Stimulated activated naive CD8-positive, alpha-beta T cell treated with anti-CD3 and anti-CD28 coated beads, Interleukin-15, amount 100 ng/mL, for 72 hours (primary cell): ENCODE measurements at places on chromosomes 3 and 15.

- no peak for DNase-seq
These were observed 410.6 kb upstream of the THRB start for GRCh38 chr3:24905266-24905665.

DNA sequence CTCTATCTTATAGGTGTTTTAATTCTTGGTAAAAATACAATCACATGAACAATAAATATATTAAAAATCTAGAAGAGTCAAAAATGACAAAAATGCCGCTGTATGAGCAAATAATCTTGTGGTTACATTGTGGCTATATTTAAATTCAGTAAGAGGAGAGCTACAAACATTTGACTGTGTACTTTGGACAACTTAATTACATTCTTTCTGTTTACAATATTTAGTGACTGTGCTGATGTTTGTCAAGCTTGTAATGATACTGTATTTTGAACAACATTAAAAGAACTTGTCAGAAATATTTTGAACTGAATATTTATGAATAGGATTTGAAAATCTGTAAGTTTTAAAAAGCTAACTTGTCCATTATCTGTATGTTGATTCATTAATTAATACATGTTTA is 598.3 kb downstream of the SI start:
- DNase-seq: no peak

DNA sequence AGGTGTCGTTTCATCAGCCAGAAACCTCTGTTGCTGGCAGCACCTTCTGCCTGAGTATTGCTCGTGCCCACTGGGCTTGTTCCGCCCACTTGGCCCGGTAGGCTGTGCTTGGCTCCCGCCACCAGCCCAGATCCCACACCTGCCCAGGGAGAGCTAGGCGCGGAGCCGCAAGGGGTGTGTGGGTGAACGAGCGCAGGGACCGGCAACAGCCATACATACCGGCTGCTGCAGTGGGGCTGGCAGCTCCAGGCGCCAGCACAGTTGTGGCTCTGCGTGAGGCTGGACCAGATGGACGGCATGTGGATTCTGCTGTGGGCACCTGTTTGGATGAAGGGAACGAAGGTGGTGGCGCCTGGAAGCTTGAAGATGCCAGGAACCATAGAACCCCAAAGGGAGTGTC is 331.5 kb upstream of the MCTP2 start:
- no peak for DNase-seq

GRCh38 chr3:152860736-152861135 is 25.8 kb downstream of the P2RY1 start:
- no peak for DNase-seq

- DNase-seq: no peak
These were observed 118.1 kb downstream of the FBLN2 start for GRCh38 chr3:13666781-13667709.

DNA sequence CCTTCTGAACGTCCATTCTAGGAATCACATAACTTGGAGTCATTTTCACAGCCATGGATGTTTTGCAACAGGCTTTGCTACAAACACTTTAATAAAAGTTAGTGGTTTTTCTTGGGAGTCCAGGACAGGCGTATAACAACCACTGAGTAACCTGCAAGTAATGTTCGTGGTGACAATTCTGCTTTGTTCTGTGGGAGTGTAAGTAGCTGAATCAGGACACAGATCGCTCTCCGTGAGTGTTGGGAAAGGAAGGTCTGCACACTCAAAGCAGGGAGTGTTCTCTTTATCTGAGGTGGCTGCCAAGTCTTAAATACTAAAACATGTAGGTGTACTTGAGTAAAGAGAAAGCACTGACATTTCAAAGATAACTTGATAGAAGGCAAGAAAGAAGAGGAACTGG is 7.9 kb upstream of the BNC1 start:
- no peak for DNase-seq

DNA sequence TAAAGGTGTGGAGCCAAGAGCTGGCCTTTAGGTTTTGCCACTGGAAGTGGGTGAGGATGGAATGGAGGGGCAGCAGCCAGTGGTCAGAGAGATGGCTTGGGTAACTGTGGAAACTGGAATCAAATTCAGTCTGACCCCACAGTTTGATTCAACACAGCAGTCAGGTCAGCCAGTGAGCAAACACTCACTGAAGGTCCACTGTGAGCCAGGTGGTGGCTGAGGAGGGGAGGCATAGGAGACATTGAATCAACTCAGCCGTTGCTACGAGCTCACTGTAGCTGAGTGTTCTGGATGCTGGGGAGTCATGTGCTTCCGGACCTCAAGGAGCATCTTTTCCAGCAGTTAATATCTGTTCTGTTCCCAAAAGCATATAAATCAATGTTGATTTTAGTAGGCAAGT is 37.5 kb downstream of the LPP start:
- DNase-seq: no peak

DNA sequence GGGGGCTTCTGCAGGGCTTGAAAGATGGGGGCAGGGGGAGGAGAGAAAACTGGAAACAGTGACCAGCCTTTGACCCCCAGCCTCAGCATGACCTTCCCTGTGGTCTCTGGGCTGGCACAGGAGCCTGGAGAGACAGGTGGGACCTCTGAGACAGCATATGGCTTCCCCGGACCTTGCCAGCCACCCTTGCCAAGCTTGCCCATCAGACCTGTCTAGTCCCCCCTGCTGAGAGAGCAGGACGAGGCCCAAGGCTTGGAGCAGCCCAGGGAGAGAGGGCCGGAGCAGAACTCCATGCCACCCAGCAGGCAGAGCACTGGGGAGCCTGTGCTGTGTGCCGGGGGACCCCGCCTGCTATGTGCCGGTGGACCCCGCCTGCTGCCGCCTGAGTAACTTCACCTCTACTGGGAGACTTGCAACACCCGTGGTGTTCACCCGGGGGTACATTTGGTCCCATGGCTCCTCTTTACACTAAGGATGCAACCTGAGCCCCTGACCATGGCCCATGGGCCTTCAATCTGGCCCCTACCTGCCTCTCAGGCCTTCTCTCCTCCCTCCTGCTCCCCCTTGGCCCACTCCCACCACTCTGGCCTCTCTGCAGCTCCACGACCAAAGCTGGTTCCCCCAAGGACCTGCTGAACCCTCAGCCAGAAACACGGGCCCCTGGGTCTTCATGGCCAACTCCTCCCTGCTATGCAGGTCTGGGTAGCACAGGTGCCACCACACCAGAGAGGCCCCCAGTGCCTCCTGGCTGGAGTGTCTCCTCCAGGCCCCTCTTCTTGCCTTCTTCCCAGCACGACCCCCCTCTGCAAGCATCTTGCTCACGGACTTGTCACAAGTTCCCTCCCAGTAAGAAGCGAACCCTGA is 21.1 kb upstream of the SLC41A3 start:
- DNase-seq: no peak

DNA sequence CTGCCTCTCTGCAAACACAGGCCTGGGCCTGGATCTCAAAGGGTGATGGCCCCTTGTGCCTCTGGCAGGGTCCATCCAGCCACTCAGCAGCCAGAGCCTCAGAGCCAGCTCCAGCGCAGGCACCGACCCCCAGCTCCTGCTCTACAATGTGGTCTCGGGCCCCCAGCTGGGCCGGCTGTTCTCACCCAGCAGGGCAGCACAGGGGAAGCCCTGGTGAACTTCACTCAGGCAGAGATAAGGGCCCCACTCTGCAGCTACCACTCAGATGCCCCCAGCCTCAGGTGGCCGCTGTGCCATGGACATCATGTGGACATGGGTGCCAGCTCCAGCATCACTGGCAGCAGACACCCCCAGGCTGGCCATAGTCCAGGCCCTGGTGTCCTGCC is 173.1 kb downstream of the TBC1D2B start:
- no peak for DNase-seq

- DNase-seq: no peak
These were observed 88.4 kb downstream of the DGKG start for GRCh38 chr3:186273586-186273985.

- DNase-seq: no peak
These were observed 8.5 kb upstream of the USP3 start for GRCh38 chr15:63495780-63496488.

GRCh38 chr3:64291345-64291744 is 66.1 kb upstream of the PRICKLE2 start:
- no peak for DNase-seq

DNA sequence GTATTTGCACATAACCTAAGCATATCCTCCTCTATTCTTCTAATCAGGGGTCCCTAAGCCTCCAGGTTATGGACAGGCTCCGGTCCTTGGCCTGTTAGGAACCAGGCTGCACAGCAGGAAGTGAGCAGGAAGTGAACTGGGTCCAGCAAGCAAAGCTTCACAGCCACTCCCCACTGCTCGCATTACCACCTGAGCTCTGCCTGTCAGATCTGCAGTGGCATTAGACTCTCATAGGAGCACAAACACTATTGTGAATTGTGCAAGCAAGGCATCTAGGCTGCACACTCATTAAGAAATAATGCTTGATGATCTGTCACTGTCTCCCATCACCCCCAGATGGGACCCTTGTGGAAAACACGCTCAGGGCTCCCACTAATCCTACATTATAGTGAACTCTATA is 9.8 kb downstream of the MSL2 start:
- DNase-seq: no peak

DNA sequence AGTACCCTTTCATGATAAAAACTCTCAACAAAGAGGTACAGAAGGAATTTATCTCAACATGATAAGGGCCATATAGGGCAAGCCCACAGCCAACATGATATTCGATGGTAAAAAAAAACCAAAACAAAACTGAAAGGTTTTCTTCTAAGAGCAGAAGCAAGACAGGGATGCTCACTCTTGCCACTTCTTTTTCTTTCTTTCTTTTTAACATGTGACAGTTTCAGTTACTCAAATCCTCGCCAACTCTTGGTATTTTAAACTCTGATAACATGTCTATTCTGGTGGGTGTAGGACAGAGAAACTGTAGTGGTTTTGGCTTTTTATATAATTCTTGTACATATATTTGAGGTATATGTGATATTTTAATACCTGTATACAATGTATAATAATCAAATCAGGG is 74.0 kb upstream of the NMNAT3 start:
- DNase-seq: no peak

- DNase-seq: no peak
These were observed 74.5 kb downstream of the ANXA2 start for GRCh38 chr15:60323322-60323721.

DNA sequence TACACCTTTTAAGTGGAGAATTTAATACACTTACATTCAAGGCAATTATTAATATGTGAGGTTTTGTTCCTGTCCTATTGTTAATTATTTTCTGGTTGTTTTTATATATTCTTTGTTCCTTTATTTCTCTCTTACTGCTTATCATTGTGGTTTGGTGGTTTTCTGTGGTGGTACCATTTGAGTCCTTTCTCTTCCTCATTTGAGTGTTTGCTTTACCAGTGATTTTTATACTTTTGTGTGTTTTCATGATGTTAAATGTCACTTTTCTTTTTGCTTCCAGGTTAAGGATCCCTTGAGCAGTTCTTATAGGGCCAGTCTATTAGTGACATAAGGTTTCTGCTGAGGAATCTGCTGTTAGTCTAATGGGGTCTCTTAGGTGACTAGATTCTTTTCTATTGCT is 116.5 kb downstream of the LRRK1 start:
- no peak for DNase-seq

DNA sequence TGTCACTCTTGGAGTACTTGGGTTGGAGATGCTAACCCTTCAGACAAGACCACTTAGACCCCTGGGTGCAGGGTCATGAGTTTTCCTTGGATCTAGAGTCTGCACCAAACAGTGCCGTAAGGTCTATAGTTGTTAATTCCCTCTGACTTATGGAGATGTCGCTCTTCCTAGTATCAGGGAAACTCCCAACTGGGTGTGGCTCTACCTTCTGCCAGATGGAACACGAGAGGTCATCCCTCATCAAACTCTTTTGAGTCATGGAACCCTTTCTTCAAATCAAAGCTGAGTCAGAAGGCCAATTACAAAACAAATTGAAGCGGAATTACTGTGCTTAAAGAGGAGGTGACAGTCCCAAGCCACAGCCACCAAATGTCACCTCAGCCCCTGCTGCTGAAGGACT is 514.9 kb upstream of the PROK2 start:
- no peak for DNase-seq

DNA sequence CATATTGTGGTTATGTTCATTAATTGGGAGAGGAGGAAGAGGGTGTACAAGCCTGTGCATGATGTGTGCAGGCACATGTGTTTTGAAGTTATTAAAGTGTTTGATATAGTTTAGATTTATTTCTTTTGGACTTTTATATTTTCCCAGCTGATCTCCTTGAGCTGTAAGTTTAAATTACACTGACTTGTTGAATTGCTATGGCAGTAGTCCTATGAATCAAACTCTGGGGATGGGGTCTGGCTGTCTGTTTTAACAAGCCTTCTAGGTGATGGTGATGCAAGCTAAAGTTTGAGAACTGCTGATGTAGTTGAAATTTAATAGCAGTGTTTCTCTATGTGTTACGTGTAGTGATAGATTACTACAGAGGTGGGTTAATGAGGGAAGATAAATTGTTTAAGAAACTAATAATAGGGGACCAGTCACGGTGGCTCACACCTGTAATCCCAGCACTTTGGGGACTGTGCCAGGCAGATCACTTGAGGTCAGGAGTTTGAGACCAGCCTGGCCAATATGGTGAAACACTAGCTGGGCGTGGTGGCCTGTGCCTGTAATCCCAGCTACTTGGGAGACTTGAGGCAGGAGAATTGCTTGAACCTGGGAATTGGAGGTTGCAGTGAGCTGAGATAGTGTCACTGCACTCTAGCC is 7.0 kb downstream of the ARIH1 start:
- DNase-seq: no peak

- DNase-seq: no peak
These were observed 1.8 kb upstream of the PLXND1 start for GRCh38 chr3:129608087-129608935.

DNA sequence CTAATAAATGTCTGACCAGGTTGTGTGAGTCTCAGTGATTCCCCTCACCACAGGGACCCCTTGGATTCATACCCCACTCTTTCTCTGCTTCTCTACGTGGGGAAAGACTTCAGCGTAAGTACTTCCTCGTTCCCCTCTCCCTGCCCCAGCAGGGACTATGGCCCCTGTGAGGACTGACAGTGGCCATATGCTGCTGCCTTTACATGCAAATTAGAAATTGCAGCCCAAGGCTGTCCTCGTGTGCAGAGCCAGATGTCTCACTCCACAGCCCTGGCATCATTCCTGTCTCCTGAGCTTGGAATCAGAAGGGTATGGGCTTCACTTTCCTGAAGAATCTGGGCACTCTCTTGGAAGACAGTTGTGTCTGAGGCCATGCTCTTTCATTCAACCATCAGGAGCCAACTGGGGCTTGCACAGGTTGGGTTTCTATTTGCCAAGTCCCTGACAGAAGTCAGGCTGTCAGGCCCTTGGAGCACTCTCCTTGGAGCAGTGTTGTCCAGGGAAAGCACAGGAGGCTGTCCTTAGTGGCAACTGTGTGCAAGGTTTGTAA is 30.5 kb upstream of the IQCF2 start:
- no peak for DNase-seq

- DNase-seq: no peak
These were observed 860.0 kb upstream of the NR2F2 start for GRCh38 chr15:95470529-95470928.
